RWPE1 (cell line): ENCODE measurements at places on chromosomes 13 and 19.

- no peak for DNase-seq
Observed at GRCh38 chr13:89061821-89062220, 1390.7 kb downstream of the SLITRK5 start.

- DNase-seq: no peak
Observed at GRCh38 chr13:89822467-89822866, 1525.0 kb upstream of the MIR17HG start.

DNA sequence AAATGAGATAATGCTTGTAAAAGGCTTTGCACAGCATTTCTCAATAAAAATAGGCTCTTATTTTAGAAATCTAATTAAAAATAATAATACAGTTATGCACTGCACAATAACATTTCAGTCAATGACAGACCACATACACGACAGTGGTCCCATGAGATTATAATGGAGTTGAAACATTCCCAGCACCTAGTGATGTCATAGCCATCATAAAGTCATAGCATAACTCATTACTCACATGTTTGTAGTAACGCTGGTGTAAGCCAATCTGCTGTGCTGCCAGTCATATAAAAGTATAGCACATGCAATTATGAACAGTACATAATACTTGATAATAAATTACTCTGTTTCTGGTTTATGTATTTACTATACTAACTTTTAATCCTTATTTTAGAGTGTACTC, 12.7 kb upstream of the SERPINE3 start:
- DNase-seq: no peak

DNA sequence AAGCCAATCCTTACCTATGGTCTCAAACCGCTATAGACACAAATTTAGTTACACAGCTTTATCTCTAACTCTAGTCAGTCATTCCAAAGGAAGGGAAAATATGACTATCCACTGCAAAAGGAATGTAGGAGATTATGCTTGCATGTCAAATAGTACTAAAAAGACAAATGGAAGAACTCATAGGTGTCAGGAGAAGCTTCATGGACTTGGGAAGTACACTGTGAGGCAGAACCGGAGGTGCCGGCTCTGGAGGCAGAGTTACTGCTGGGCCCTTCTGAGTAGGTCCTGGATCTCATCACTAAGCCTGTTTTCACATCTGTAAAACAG, 97.5 kb downstream of the FOXO1 start:
- no peak for DNase-seq
